Purkinje cell (primary cell): ENCODE measurements at places on chromosomes 3 and 15. TPM values are rescaled to one million over a fixed set of nuclear protein-coding genes. Genes with fewer than 3 reads are reported as not detected.

The ZDHHC3 gene
- 22.7 and 23.4 TPM in 2 replicates for polyA plus RNA-seq

The GJD2 gene
- polyA plus RNA-seq = 6.8 and 17.8 TPM in 2 replicates

The MOBP gene
- polyA plus RNA-seq = 2.7 and 4.5 TPM in 2 replicates

The IL17RE gene
- polyA plus RNA-seq = 0.42 TPM in 1 of 2 replicates, not detected in the other

The P2RY14 gene
- 2.1 TPM in 1 of 2 replicates, not detected in the other for polyA plus RNA-seq

The HAPLN3 gene
- polyA plus RNA-seq = not detected in 2 replicates

The CACNA1D gene
- polyA plus RNA-seq = 1.9 and 3.1 TPM in 2 replicates

The RETNLB gene
- polyA plus RNA-seq = not detected in 2 replicates

The VWA5B2 gene
- polyA plus RNA-seq = 0.89 and 2.1 TPM in 2 replicates

The ITIH1 gene
- polyA plus RNA-seq = not detected in 2 replicates

The IL17RD gene
- 0.56 and 0.63 TPM in 2 replicates for polyA plus RNA-seq

The PLSCR2 gene
- 9.1 and 10.3 TPM in 2 replicates for polyA plus RNA-seq

The PARP16 gene
- polyA plus RNA-seq = 1.7 TPM in 2 replicates

The IL17RB gene
- polyA plus RNA-seq = 4.7 and 5.1 TPM in 2 replicates

The LRRC31 gene
- polyA plus RNA-seq = 0.98 and 1.9 TPM in 2 replicates

The CHRFAM7A gene
- not detected in 2 replicates for polyA plus RNA-seq

The CCR9 gene
- polyA plus RNA-seq = not detected in 2 replicates

The ARL6IP5 gene
- polyA plus RNA-seq = 241 and 392 TPM in 2 replicates

The CPNE4 gene
- polyA plus RNA-seq = 22.2 TPM in 1 of 2 replicates, not detected in the other

The TPRG1 gene
- 0.64 TPM in 1 of 2 replicates, not detected in the other for polyA plus RNA-seq

The PML gene
- polyA plus RNA-seq = 1.5 and 4.8 TPM in 2 replicates

The ADIPOQ gene
- polyA plus RNA-seq = not detected in 2 replicates

The PGBD4 gene
- polyA plus RNA-seq = 1.9 and 2.9 TPM in 2 replicates

The PPP4R2 gene
- polyA plus RNA-seq = 22.2 and 28.8 TPM in 2 replicates
